Activated T-cell treated with anti-CD3 and anti-CD28 coated beads, Interleukin-2, amount 50 U/mL, for 4 hours (primary cell): ENCODE measurements at places on chromosomes 11 and 22. TPM values are rescaled to one million over a fixed set of nuclear protein-coding genes. Genes with fewer than 3 reads are reported as not detected.

The SERHL2 gene
- 0.55 TPM for total RNA-seq

The CLCF1 gene
- total RNA-seq: 1.4 TPM

The RASD2 gene
- 0.08 TPM for total RNA-seq

The SIK3 gene
- 28.7 TPM for total RNA-seq

The TRIM49 gene
- total RNA-seq: not detected

The KRTAP5-9 gene
- total RNA-seq: not detected

The NF2 gene
- total RNA-seq: 66.0 TPM

The OSM gene
- total RNA-seq: 18.4 TPM
